ENCODE measurements at places on chromosomes 2 and 18.

GRCh38 chr2:61816480-61817355 lies 37.1 kb downstream of the FAM161A start:
- no peak for DNase-seq

GRCh38 chr2:96895746-96896651 lies 26.1 kb upstream of the SEMA4C start:
- DNase-seq: no peak

DNA sequence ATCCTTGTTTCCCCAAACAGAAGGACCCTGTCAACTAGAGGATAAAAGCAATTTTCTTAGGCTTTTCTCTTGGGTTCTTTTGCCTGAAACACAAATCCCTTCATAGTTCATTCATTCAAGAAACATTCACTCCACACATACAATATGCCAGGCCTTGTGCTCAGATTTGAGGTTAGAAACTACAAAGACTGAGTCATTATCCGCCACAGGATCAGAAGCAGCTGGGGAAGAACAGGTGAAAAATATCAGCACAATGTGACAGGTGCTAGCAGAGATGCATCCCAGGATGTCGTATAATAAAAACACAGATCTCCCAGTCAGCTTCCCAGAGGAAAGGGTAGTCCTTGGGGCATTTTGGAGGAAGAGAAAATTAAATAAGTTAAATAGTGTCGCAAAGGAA lies 172.4 kb downstream of the LRATD1 start:
- no peak for DNase-seq

DNA sequence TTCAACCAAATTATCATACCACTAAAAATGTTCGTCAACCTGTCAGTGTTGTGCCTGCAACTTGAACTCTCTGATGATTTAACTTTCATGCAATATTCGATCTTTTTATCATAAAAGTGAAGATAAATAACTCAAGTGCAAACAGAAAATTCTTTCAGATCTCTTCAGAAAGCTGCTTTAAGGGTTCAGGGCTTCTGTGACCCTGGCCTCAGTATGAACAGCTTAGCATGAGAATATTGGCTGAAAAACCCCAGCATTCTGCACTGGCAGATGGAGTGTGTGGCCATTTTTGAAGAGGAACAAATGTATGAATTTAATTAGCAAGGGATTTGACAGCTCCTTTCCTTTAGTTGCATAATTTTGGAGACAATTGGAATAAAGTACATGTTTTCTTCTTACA lies 851.4 kb upstream of the SOX11 start:
- DNase-seq: no peak

- DNase-seq: no peak
These were observed 21.4 kb upstream of the CNOT11 start for GRCh38 chr2:101231240-101231639.

DNA sequence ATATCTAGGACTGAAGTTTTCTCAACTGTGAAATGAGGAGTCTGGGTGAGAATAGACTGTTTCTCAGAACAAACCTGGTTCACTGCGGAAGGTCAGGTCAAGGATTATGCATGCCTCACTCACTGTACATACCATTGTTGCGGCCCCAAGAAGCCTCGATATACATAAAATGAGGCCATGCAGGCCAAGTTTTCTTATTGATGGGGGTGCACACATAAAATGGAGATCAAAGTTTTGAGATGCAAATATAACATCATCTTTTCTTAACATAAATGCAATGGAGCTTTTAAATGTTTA lies 1366.1 kb upstream of the CELF4 start:
- no peak for DNase-seq

DNA sequence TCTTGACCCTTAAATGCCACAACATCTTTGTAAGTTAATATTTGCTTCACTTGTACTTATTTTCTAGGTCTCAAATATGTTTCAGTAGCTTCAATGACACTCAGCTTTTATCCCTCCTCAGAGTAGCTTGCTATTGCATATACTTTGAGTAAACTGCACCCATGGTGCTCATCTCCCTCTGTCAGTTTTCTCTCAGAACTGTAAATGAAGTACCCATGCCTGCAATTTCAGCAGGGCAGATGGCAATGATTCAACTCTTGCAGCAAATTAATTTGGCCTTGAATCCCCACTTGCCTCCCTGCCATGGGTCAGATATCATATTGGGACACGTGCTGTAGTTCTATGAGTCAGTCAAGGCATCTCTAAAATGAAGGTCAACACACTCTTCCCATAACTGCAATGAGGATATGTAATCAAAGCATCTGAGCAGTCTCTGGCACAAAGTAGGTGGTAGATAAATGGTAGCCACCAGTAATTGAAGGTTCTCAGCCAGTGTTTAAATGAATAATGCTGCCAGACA lies 225.8 kb downstream of the PIEZO2 start:
- DNase-seq: no peak

- DNase-seq: no peak
These were observed 108.1 kb upstream of the POU3F3 start for GRCh38 chr2:104745846-104746245.
